ENCODE measurements at places on chromosomes 13 and 19.

- DNase-seq, result no peak
Observed at GRCh38 chr19:50514346-50515167, 844 bp upstream of the ASPDH start.

DNA sequence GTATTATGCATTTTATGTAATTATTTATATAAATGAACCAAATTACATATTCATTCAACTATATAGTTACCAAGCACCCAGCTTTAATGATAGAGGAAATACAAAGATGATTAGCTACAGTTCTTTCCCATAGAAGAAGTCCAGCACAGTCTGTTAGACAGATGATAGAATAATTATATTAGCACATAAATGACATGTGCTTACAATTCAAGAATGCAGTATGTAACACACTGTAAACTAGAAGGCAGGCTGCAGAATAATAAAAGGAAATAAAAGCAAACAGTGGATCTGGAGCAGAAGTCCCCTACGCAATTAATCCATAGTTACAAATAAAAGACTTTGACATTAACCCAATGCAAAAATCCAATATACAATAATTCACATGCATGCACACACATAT is 379.0 kb downstream of the DNAJC15 start:
- DNase-seq, result no peak

DNA sequence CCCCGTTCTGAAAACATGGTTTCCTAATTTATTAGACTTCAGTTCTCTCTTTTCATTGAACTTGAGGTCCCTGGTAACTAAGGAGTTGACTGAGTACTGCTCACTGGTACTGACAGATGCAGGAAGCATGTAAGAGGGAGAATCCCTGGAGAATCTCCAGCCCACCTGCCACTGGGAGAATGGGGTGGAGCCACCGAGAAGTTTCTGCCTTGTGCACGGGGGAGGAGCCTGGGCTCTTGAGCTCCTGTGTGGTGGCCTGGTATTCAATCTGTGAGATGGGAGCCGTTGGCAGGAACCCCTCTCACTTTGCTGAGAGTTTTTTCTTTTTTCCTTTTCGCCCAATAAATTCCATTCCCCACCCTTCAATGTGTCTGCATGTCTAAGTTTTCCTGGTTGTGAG is 13.2 kb upstream of the AKAP11 start:
- no peak for DNase-seq

DNA sequence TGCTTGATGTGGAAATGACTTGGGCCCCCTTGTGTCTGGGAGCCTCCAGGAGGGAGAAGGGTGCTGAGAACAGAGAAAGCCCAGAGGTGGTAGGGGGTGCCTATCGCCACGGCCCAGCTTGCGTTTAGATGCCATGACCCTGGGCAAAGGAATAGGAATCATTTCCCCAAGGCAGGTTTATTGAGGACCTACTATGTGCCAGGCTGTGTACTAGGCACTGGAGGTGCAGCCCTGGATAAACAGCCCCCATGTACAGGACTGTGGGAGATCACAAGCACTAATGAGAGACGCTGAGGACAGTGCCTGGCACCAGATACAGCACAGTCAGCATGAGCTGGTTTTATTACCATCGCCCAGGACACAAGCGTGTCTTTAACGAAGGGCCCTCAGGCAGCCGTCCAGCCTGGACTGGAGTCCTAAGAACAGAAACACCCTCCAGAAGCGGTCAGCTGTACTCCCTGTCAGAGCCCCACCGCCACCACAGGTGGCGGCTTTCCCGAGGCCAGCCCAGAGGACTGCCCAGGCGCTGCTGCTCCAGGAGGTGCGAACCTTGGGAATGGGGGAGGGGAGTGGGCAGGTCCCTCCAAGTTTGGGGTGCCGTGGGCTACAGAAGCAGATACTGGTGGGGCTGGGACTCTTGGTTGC is 4.6 kb downstream of the TMEM147 start:
- no peak for DNase-seq

DNA sequence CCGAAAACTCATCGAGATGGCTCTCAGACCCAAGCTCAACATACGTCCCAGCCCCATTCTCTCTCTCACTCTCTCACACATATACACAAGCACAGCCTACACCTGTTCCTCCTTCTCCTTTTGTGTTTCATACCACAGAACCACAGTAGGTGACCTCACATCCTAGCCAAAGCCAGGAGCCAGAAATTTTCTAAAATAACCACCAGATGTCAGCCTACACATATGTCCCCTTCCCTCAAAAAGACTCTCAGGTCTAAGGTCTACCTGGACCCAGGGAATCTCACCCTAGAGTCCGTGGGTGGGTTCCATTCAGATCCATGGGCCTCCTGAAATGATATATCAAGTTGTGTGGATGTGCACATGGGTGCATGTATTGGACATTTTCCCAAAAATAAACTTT is 104.2 kb upstream of the IPO5 start:
- DNase-seq, result peak; percentile 15

DNA sequence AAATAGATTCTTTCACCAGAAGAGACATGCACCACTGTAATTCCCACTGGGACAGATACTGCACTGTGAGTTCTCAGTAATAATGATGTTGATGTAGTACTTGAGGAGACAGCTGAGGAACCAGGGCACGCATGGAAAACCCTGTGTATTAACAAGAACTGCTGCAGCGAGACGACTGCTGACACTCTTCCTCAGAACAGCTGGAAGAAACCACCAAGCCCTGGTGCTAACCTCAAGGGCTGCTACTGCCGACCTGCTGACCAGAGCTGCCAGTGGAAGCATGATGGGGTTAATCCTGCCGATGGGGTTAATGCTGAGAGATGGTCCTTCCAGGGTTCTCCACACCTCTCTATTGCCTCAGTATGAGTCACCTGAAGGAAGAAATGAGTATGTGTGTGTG is 45.6 kb downstream of the EDNRB start:
- peak; percentile 76 for DNase-seq

DNA sequence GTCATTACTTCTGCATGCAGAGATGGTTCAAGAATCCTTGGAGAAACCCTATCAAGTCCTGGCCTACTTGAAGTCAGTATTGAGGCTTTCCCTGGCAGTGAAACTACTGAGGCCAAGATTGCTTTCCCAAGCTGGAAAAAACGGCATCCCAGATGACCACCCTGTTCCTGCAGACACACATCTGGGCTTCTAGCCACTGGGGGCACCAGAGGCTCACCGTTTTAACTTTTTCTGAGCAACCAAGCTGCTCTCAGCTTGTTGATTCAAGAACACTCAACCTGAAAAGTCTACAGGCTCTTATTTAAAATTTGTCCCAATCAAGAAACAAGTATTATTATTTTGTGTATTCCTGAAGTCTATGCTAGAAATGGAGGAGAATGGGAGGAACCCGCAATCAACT is 66.6 kb downstream of the SPRYD7 start:
- DNase-seq, result peak; percentile 47

DNA sequence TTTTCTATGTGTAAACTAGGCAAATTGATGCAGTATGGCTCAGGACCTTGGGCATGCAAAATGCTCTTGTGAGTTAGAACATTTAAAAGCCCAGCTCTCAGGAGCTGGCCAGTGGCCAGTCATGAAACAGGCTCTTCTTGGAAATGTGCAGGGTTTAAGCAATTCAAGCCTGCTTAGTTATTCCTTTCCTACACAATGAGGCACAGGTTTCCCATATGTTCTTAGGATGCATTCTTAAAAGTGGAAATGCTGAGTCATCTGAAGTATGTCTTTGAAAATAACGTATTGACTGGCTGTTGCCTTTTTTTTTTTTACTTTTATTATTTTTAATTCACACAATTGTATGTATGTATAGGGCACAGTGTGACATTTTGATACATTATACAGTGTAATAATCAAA is 300.7 kb downstream of the SLC7A1 start:
- no peak for DNase-seq

DNA sequence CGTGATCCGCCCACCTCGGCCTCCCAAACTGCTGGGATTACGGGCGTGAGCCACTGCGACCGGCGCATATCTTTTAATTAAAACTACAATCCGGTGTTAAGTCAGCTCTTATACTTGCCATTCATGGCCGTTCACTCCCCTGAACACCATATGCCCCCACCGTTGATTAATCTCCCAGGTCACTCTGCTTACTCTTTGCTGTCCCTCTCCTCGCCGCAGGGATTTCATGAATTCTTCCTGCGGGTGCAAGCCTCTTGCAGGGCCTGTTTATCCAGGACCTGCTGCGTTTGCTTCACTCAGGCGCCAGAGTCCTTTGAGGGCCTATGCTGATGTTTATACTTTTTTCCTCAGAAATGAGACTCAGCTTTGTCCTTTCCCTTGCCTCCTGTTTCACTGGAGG is 996 bp downstream of the ERVV-2 start:
- no peak for DNase-seq

All from fibroblast of villous mesenchyme (primary cell).